Neuronal stem cell (in vitro differentiated cells): ENCODE measurements at places on chromosomes 5 and 9.

- no peak for DNase-seq
Measured at GRCh38 chr5:32254881-32255539, 57.7 kb downstream of the MTMR12 start.

GRCh38 chr5:149220750-149221149, 50.9 kb upstream of the AFAP1L1 start:
- no peak for DNase-seq

DNA sequence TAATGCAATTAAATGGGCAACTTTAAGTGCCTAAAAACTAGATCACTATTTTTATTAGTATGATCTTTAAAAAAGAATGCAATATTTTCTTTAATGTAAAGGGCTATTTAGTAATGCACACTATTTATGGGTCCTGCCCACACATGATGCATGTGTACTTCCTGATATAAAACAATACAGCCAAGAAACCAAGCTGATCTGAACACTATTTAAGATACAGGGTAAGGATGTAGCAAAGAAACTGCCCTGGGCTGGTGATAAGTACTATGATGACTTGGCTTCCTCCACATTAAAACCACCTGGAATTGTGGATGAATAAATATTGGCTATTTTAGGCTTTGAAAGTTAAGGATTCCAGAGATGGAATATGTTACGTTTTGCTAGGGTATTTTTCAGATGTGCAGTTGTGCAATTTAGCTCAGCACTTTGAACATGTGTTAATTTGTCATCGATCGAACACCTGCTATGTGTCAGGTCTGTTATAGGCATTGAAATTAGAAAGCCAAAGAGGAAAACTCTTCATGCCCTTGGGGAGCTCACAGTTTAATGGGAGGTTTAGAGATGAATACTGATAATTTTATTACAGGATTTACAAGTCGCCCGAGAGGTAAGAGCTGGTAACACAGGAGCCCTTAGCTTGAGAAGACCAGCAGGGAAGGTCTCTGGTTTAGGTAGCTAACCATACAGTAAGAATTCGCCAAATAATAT, 276.7 kb downstream of the PLK2 start:
- DNase-seq: no peak

GRCh38 chr5:124997186-124997893, 250.9 kb upstream of the ZNF608 start:
- no peak for DNase-seq

DNA sequence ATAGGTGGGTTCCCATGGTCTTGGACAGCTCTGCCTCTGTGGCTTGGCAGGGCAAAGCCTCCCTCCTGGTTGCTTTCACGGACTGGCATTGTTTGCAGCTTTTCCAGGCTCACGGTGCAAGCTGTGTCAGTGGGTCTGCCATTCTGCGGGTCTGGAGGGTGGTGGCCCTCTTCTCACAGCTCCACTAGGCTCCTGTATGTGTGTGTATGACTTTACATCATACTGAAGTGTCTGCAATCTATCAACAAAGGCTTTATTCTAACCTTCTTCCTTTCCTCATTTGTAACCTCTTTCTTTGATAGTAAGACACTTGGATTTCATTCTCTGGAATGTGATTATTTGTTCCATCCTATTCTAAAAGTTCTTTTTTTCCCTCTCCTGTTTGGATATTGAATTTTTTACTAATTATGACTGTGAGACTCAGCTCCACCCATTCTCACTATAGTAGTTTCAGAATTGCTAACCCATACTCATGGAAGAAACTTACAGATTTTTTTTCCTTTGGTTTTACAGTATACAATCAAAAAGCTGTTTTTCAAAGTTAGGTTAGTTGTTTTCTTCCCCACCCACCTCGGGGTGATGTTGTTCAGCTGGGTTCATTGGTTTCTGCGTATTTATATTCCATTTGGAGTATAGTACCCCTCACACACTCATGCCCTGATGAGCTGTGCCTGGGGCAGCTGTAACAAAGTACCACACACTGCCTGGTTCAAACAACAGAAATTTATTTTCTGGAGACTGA, 144.6 kb upstream of the OTULINL start:
- DNase-seq: no peak

- DNase-seq: no peak
Measured at GRCh38 chr5:116605310-116606070, 30.9 kb upstream of the SEMA6A start.

DNA sequence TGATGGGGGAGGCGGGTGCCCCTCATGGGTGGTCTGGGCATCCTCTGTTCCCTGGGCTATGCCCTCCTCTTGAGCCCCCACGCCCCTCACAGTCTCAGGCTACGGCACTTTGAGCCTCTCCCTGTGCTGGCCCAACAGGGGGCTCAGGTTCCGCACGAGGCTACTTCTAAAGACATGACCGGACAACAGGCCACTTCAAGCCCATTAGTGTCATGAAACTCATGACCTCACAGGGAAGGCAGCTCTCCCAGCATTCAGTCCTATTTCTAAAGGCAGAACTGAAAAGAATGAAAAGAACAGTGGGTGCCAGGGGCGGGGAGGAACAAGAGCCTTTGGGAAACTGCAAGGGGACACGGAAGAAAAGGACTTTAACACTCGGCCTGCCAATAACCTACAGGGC, 45.0 kb downstream of the COL23A1 start:
- peak; percentile 61 for DNase-seq

DNA sequence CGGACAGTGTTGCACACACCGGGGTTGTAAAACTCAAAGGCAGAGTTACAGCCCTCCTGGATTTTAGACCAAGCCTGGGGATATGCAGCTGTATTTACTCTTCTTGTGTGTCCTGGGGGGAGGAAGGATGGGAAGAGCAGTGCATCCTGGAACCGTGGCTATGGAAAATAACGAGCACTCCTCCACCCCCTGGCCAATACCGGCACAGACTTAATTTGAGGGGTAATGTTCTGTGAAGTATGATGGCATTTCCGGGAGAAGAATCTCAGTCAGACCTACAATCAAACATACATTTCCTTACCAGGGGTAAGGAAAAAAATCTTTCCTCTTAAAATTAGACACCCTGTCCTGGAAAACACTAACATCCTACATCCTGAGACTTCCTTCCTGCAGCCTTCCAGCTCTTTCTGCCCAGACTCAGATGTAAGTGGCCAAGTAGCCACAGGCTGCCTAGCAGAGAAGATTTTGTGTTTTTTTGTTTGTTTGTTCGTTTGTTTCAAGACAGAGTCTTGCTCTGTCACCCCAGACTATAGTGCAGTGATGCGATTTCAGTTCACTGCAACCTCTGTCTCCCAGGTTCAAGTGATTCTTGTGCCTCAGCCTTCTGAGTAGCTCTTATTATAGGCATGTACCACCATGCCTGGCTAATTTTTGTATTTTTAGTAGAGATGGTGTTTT, 11.0 kb upstream of the ERMP1 start:
- no peak for DNase-seq

- DNase-seq: no peak
Measured at GRCh38 chr5:178129296-178129695, 1.5 kb upstream of the RMND5B start.

- DNase-seq: no peak
Measured at GRCh38 chr9:117951127-117951526, 246.9 kb downstream of the TLR4 start.

DNA sequence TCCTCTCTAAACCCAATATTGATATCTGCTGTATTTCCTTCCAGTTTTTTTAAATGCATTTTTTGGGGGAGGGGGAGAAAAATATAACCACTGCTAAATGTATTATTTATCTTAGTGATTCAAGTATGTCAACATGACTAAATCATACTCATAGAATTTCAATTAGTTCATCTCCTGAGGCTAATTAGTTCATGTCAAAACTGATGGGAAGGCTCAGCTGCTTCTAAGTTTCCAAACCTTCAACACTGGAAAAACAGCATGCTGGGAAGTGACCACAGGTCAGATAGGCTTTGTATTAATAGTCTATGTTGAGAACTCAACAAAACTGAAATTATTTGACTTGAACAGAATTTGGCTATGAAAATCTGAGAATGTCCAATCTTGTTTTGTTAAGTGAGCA, 118.7 kb downstream of the TTLL11 start:
- DNase-seq: no peak

DNA sequence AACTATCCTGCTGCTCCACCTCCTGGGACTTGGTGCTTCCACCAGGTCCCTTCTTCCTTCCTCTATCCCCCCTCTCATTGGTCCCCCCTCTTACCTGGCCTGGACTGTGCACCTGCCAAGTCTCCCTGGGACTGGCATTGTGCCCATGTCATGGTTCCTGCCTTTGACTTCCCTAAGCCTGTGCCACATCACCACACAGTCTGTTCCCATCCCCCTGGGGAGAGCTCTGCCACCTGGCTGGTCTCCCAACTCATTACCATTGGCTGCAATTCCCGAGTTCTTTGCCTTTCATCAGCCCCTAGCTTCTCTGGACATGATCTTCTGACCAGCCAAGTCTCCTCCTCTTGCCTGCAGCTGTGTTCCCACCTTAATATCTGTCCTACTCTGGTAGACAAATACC, 180.3 kb downstream of the SREK1 start:
- no peak for DNase-seq

GRCh38 chr5:35004200-35004599, 43.5 kb downstream of the AGXT2 start:
- DNase-seq: no peak

GRCh38 chr9:119160551-119160950, 208.7 kb downstream of the BRINP1 start:
- DNase-seq: no peak
